ENCODE measurements at places on chromosomes 2 and 18. TPM values are rescaled to one million over a fixed set of nuclear protein-coding genes. Genes with fewer than 3 reads are reported as not detected.

The PARD6G gene
- 0.22 TPM for total RNA-seq

The PSMA8 gene
- not detected for total RNA-seq

The ANKRD29 gene
- total RNA-seq = 8.9 TPM

The FOXI3 gene
- total RNA-seq = not detected

The RIOK3 gene
- total RNA-seq = 71.7 TPM

DNA sequence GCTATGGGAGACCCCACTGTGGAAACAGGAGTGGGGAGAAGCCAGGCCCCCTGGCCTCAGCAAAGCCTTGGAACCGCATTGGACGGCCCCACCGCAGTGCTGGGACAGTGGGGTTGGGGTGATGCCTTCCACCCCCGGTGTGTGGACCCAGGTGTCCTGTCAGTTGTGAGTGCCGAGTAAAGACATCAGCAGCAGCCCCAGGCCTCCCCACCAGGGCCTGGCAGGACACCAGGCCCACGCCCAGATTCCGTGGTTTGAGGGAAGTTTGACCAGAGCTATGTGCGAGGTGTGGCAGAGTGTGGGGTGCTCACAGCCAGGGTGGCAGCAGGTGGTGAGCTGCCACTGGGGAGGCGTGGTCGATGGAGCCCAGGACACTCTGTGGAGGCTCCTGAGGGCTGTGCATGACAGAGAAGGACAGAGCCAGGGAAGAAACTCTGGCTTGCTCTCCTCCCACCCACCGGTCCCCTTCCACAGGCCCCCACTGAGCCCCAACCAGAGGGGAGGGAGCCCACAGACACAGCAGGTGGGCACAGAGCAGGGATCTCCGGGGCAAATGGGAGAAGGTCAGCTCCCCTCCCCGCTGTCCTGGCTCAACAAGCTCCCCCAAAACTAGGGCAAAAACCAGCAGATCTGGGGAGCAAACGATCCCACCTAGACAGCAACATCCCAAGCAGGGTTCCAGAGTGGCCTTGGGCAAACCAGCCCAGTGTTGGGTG lies 69.1 kb downstream of the TWIST2 start:
- DNase-seq = peak; percentile 55
- H3K4me1 ChIP-seq = peaks cover 36% of the 10 kb centered on the region
- H3K36me3 ChIP-seq = peaks cover 12% of the 10 kb centered on the region
- H3K27ac ChIP-seq = peak overlapping the region; percentile 77

Measured in GM23248 (cell line).